NCI-H446 (cell line): ENCODE measurements at places on chromosomes 16 and 17.

GRCh38 chr17:11565591-11565990, 32.7 kb upstream of the DNAH9 start:
- no peak for DNase-seq

DNA sequence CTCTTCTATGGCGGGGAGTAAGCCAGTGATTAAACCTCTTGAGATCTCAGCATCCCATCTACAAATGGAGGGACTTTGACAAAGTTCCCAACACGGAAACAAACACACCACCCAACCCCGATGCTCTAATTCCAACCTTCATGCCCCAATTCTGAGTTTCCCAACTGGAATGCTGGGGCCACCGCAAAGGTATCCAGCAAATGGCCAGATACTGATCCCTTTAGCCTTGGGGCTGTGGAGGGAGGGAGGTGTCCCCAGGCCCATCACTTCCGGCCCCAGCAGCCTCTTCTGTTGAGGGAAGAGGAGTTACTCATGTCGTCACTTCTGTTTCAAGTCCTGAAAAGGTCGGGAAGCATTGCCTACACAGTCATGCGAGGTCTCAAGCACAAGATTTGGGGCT, 154.8 kb upstream of the RPH3AL start:
- DNase-seq = no peak

GRCh38 chr16:1859650-1860049, 12.3 kb downstream of the MEIOB start:
- no peak for DNase-seq

- no peak for DNase-seq
Measured at GRCh38 chr17:43587647-43588046, 41.5 kb upstream of the ETV4 start.

DNA sequence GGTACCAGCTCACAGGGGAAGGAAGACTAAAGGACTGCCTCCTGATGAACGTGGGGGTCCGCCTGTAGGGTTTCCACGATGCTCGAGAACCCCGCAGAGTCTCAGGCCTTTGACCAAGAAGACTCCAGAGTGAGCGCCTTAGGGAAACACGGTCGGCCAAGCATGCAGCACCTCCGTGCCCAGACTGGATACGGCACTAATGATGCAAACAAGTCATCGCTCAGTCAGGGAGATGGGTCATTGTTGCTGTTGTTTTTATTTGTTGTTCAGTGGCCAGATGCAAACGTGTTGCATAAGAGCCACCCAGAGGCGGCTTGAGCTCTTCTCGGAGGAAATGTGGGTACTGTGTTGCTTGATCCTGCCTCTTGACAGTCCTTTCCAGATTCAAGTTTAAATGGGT, 19.3 kb upstream of the RBFOX3 start:
- DNase-seq = no peak

- no peak for DNase-seq
Measured at GRCh38 chr16:85090873-85091521, 21.3 kb downstream of the CIBAR2 start.

- no peak for DNase-seq
Measured at GRCh38 chr17:46832331-46832821, 13.9 kb upstream of the WNT3 start.

- no peak for DNase-seq
Measured at GRCh38 chr17:30091771-30092170, 24.8 kb upstream of the NSRP1 start.
